ENCODE measurements at places on chromosomes 13 and 19. TPM values are rescaled to one million over a fixed set of nuclear protein-coding genes. Genes with fewer than 3 reads are reported as not detected.

DNA sequence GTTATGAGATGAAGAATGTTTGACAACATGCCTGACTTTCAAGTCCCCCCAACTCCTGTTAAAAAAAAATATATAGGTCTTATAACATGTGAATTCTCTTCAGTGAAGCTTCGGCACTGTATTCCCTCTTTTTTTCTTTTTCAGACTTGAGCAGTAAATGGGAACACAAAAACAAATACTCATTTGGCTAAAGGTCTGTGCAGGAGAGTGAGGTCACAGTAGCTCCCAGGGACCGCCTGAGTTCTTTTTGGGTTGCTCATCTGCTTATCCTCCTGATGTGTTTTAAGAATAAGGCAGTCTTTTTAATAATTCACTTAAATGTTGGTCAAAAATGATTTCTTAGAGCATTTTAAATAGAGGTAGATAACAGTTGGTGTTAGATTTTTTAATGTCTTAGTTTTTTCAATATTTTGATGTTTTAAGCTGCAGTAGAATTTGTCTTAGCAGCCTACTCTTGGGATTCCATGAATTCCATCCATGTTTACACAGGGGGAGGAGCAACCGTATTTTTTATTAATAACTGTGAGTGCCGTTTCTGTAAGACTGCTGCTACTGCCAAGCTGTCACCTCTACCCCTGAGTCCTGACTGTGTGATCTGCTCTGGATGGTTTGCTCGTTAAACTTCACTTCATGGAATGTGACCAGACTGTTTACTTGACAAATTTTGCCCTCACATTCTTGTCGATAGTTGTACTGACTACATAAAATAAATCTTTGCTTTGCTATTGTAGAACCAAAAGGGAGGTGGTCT is 14.9 kb downstream of the HNRNPM start:
- no peaks in the 10 kb centered on the region for H3K27me3 ChIP-seq
- peaks cover 8% of the 10 kb centered on the region for H3K36me3 ChIP-seq
- H3K27ac ChIP-seq = peak overlapping the region; percentile 46

DNA sequence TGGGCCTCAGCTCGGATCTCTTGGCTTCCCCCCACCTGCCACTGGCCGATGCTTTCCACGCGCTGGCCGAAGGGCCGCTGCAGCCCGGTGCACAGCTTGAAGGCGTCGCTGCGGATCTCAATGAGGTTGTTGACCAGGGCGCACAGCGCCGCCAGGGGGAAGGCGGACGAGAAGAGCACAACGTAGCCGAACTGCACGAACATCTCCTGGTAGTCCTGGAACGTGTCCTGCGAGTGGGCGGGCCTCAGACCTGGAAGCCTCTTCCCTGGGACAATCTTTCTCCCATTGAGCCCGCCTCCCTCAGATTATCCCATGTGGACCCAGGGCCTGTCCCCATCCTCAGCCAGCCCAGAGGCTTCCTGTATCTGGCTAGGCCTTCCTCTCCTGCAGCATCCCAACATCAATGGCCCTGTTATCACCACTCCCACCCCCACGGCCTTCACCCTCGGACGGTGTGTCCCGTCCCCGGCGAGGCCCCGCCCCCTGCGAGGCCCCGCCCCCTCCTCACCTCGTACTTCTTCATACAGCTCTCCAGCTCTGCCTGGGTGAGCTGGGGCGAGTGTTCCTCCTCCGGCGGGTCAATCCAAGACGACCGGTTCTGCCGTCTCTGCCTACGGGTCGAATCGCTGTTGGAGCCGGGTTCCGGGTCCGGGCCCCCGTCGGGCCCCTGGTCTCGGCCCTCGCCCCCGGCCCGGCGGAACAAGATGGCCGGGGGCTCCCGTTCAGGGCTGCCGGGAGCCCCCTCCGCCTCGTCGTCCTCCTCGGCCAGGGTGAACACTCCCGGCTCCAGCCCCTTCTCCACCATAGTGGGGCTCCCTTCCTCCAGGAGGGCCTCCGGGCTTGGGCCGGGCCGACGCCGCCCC is 6.8 kb downstream of the ANO8 start:
- no peaks in the 10 kb centered on the region for H3K27me3 ChIP-seq
- no peaks in the 10 kb centered on the region for H3K36me3 ChIP-seq
- H3K27ac ChIP-seq = no peak overlapping the region

DNA sequence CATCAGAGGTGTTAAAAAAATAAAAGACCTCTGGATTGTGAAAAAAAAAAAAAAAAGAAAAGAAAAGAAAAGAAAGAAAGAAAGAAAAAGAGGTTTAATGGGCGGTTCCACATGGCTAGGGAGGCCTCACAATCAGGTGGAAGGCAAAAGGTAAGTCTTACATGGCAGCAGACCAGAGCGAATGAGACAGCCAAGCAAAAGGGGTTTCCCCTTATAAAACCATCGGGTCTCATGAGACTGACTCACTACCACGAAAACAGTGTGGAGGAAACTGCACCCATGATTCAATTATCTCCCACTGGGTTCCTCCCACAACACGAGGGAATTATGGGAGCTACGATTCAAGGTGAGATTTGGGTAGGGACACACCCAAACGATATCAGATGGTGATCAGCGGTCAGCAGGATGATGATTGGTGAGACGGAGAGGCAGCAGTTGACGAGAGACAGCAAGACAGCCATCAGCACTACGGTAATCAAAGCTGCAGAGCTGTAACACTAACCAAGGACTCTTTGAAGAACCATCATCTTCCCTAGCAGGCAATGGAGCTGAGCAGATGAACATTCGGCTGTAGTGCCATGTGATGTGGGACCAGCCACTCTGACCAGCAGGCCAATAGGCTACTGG is 3.9 kb upstream of the CD209 start:
- H3K4me3 ChIP-seq = no peak overlapping the region
- no peaks in the 10 kb centered on the region for H3K36me3 ChIP-seq
- H3K27me3 ChIP-seq = peaks cover 1% of the 10 kb centered on the region
- no peaks in the 10 kb centered on the region for H3K4me1 ChIP-seq

Gene TLE6
- 0.65 TPM for total RNA-seq

DNA sequence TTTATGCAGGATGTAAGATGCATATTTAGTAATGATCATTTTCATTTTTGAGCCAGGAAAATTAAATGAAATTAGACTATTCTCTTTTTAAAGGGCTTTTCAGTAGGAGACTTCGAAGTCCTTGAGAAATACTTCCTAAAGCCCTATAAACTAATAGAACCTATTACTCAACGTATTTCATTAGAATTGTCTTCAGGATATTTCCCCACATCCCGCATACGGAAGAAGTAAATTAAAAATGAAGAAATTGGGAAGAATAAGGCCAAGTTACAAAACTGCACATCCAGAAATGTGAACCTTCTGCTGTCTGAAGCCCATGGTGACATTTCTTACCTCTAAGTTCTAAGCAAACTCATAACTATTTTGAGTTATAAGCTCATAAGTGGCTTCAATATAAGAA is 66.5 kb downstream of the RXFP2 start:
- no peaks in the 10 kb centered on the region for H3K4me1 ChIP-seq
- no peaks in the 10 kb centered on the region for H3K36me3 ChIP-seq
- H3K27me3 ChIP-seq = no peaks in the 10 kb centered on the region
- no peak overlapping the region for H3K27ac ChIP-seq

- no peak overlapping the region for H3K27ac ChIP-seq
- no peak for DNase-seq
- H3K4me3 ChIP-seq = no peak overlapping the region
- H3K36me3 ChIP-seq = no peaks in the 10 kb centered on the region
Observed at GRCh38 chr13:111632906-111633305, 312.5 kb downstream of the TEX29 start.

GRCh38 chr13:42001580-42001979 is 40.7 kb upstream of the VWA8 start:
- H3K27ac ChIP-seq = no peak overlapping the region
- H3K27me3 ChIP-seq = no peaks in the 10 kb centered on the region
- H3K36me3 ChIP-seq = no peaks in the 10 kb centered on the region
- DNase-seq = no peak
- no peaks in the 10 kb centered on the region for H3K4me1 ChIP-seq
- no peak overlapping the region for H3K4me3 ChIP-seq

DNA sequence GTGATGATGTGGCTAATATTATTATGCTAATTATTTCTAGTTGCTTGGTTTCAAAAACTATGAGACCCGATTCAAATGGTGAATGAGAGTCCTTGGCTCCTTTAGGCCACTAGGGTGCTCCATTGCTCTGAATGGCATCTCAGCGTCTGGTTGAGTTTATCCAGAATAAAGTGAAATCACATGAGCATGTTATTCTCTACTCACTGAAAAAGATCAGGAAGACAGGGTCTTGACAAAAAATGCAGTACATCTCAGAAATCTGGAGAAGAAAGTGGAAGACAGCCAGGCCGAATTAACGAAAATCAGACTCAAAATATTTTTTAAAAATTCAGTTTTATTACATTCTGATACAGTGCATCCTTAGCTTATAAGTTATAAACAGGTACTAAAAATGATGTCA is 516.2 kb downstream of the MYO16 start:
- no peak overlapping the region for H3K4me3 ChIP-seq
- H3K27ac ChIP-seq = no peak overlapping the region
- no peak for DNase-seq
- H3K36me3 ChIP-seq = no peaks in the 10 kb centered on the region
- H3K4me1 ChIP-seq = no peaks in the 10 kb centered on the region

DNA sequence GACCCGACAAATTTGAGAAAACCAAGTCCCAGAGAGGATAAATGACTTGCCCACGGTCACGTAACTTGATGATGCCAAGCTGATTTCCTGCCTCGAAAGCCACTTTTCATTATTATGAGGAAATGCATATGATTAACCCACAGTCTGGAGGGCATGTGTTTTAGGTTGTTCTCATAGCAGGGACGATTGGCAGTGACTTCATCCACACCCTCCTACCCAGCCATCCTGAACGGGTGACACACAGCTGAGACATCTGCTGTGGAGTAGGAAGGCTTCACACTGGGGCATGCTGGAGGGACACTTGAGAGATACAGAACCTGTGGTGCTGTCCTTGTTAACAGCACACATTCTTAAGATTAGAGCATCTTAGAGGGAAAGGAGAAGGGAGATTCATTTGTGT is 65.4 kb upstream of the WDFY2 start:
- H3K27ac ChIP-seq = no peak overlapping the region
- no peaks in the 10 kb centered on the region for H3K4me1 ChIP-seq
- H3K27me3 ChIP-seq = no peaks in the 10 kb centered on the region
- DNase-seq = no peak

DNA sequence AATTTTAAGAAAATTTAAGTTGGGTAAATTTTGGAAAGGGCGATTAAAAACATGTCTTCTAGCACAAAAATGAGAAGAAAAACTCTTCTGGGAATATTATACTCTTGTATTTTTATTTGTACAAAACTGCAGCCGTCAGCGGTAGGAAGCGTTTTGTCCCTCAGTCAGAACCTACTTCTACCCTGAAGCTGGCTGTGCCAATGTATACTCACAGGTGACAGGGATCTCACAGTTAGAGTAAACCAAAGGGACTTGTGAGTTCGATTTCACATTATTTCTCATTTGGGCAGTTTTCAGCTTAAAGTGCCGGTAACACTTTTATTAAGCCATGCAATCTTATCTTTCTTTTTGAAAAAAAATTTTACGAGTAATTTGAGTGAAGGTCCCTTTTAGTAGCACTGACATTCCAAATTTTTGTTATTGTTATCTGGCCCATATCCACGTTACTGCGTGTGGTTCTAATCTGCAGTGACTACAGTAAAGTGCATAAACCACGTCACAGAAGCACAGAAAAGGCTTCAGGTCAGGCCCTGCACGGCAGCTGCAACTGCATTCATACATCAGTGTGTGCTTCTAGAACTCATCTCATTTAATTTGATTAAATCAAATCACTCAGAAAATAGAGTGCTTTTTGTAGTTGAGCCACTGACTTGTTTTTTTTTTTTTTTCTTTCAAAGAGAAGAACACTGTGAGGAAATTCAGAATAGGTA is 387.3 kb downstream of the LIG4 start:
- no peak overlapping the region for H3K4me3 ChIP-seq
- no peaks in the 10 kb centered on the region for H3K27me3 ChIP-seq
- no peaks in the 10 kb centered on the region for H3K36me3 ChIP-seq
- DNase-seq = no peak

Gene COL5A3
- 8.2 TPM for total RNA-seq

Gene ZNF17
- 15.8 TPM for total RNA-seq

GRCh38 chr13:44299152-44299943 is 74.3 kb upstream of the SERP2 start:
- DNase-seq = no peak
- no peaks in the 10 kb centered on the region for H3K36me3 ChIP-seq
- H3K27ac ChIP-seq = no peak overlapping the region
- peaks cover 3% of the 10 kb centered on the region for H3K4me1 ChIP-seq
- H3K4me3 ChIP-seq = no peak overlapping the region

Gene KLK3
- not detected for total RNA-seq

DNA sequence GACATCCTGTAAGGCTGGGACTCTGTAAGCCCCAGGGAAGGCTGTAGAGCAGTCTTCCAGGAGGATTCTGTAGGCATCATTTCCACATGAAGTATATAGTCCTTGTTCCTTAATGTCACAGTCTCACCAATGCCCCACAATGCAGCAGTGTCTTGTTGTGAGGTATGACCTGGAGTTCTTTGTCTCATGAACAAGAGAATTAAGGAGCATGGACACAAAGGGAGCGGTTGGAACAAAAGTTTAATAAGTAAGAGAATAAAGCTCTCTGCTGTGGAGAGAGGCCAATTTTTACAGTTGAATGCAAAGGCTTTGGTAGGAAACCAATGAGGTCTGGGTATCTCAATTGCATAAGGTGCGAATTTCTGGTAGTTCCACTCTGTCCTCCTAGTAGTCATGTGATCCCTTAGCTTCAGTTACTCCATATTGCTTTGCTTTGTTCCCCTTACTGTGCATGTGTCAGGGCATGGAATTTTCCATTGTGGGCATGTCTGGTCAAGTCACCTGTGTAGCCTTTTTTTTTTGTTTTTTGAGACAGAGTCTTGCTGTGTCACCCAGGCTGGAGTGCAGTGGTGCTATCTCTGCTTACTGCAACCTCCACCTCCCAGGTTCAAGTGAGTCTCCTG is 124.3 kb upstream of the TMTC4 start:
- H3K4me3 ChIP-seq = no peak overlapping the region
- H3K27me3 ChIP-seq = no peaks in the 10 kb centered on the region
- H3K36me3 ChIP-seq = no peaks in the 10 kb centered on the region
- no peak overlapping the region for H3K27ac ChIP-seq
- DNase-seq = no peak
- H3K4me1 ChIP-seq = no peaks in the 10 kb centered on the region

All from aorta (tissue), 5 donors.